ENCODE measurements at places on chromosomes 12 and 14.

DNA sequence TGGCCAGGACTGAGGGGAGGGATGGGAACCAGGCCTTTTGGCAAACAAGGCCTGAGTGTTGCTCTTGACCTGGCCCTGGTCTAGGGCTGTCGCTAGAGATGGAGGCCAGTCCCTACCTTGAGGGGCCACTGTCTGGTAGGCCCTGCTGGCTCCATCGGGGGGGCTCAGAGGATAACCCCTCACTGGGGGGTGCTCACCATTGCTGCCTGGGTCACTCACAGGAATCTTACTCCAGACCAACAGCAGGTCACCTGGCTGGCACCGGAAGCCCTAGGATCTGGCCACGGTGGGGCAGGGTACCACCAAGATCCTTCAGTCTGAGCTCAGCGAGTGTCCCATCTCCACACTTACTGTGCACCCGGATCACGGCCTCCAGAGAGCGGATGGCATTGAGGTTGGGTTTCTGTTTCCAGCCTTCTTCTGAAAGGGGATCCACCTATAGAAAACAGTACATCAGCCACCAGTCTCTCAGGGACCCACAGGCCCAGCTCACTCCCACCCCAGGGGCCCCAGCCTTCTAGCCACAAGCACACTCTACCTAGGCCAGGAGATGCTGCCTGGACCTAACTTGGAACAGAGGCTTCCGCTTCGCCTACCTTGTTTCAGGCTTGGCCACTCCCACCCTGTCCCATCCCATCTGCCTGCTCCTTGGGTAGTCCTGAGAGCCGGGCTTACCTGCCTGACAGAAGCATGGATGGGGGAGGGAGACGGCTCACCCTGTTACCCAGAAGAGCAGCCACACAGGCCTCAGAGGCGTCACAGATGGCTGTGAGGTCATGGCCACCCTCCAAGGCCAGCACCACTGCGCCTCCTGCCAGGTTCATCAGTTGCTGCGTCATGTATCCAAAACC is 12.2 kb downstream of the SLC48A1 start:
- DNase-seq, result no peak

DNA sequence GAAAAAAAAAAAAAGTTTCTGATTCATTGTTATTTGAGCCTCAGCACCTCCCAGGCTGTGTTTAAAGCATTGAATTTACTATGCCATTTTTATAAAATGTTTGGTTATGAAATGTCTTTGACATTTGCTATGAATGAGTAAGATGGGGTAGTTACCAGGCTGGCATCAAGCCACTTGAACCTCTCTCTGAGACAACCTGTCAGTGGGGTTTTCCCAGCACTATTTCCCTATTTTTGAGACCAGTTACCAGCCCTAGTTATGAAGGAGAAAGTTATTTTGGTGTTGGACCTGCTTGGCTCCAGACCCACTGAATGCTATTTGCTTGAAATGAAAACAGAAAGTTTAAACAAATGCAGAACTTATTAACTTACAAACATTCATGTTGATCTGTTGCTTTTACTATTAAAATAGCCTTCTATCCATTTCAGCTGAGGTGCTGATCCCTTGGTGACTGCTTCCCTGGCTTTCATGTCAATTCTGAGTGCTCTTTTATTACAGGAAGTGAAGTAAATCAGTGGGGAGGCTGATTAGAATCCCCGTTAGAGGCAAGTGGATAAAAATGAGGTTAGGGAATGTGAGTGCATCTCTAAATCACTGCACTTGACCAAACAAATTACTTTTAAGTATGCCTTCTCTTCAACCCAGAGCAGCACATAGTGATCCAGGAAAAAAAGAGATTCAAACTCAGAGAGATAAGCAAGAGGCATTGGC is 37.8 kb downstream of the LLPH start:
- DNase-seq, result no peak

DNA sequence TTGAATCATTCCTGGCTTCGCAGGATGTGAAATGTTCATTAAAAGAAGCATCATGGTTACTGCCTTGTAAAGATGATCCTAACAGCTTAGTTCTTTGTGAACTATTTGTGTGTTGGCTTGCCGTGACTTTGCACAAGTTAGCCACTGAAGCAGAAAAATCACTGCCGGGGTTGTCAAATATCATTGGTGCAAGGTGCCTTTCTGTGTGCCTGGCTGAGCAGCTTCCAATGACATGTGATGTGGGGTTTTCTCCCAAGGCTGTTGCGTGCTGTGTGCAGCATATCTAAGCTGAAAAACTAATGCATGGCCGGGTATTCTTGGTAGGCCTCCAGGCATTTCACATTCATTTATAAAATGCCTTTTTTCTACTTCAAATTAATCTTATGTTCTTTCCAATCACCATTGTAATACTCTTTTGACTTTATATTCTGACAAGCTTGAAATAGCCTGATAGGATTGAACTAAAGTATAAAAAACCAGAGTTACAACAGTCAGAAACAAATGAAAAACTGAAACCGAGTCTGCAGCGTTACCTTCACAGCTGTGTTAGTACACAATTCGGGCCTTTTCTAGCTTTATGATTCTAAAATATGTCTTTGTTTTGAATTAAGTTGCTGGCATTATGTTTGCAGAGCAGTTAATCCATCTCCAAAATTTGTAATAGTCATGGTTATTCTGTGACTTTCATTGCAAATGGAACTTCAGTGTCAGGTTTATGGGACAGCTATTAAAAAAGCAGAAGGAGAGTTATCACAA is 222.1 kb downstream of the SYT1 start:
- no peak for DNase-seq

- no peak for DNase-seq
Observed at GRCh38 chr14:60878536-60878935, 102.3 kb downstream of the TRMT5 start.

- no peak for DNase-seq
Observed at GRCh38 chr12:16135323-16135722, 142.2 kb downstream of the SLC15A5 start.

DNA sequence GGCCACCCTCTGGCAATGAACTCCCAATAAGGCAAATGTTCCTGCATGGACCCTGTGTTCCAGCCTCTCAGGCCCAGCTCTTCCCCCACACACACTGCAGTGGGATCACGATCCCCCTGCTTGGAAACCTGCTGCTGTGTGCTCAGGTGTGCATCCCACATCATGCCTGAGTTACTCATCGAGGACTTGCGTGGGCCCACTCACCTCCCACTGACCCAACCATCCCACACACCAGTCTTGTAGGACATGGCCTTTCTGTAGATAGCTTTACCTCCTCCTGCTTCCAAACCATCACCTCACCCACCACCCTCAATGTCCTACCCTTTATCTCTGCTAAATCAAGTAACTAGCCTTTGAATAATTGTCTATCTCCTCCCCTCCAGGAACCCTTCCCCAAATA is 24.6 kb downstream of the NPC2 start:
- DNase-seq, result no peak

All from activated T-cell treated with anti-CD3 and anti-CD28 coated beads for 1 hour (primary cell).